Activated CD8-positive, alpha-beta memory T cell treated with anti-CD3 and anti-CD28 coated beads, Interleukin-2, amount 10 ng/mL, durations not matched to agents 7 days and 5 days (primary cell): ENCODE measurements at places on chromosomes 5 and 9. TPM values are rescaled to one million over a fixed set of nuclear protein-coding genes. Genes with fewer than 3 reads are reported as not detected.

DNA sequence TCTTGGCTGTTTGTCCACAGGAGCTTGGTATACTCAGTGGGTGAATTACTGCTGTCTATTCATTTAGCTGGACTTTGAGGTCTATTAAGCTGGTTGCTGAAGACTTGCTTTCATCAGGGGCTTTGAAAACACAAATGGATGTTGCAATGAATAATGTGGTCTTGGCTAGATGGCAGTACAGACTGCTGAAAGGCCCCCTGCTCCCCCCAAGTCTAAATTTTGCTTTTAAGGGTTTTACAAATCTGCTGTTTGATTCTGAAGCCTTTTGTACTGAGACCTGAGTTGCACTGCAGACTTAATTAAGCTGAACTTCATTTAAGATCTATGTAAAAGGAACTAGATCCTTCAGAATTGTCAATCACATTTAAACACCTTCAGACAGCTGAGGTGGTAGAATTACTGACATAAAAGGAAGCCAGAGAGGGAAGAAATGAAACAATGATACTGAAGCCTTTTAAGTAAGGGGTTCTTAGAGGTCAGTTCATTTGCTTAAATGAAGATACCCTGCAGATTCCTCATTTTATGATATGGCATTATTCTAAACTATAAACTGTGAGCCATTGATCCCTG, 37.3 kb downstream of the KCTD16 start:
- H3K36me3 ChIP-seq, result no peaks in the 10 kb centered on the region
- no peak overlapping the region for H3K27ac ChIP-seq
- H3K4me3 ChIP-seq, result no peak overlapping the region

DNA sequence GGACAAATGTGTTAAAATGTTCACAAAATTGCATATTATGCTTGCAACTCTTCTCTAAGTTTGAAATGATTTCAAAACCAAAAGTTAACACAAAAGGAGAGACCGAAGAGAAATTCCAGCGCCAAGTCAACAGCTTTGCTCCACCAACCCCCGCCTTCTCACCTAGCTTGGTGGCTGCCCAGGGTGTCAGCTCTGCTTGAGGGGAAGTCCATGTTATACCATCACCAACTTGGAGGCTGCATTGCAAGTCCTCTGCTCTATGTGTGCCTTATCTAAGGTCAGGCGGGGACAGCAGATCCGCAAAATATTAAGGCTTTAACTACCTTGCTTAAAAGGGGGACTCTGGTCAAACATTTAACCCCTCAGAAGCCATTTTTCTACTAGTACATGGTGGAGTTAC, 14.6 kb downstream of the CCNJL start:
- H3K4me3 ChIP-seq, result no peak overlapping the region
- no peak for DNase-seq
- H3K27ac ChIP-seq, result no peak overlapping the region
- H3K27me3 ChIP-seq, result peaks cover 7% of the 10 kb centered on the region

The FIBCD1 gene
- not detected for total RNA-seq

GRCh38 chr5:159851053-159851452, 65.2 kb upstream of the ADRA1B start:
- peaks cover 3% of the 10 kb centered on the region for H3K27me3 ChIP-seq
- no peaks in the 10 kb centered on the region for H3K4me1 ChIP-seq
- no peak overlapping the region for H3K27ac ChIP-seq
- DNase-seq, result no peak
- H3K4me3 ChIP-seq, result no peak overlapping the region

- DNase-seq, result no peak
- no peak overlapping the region for H3K27ac ChIP-seq
- no peak overlapping the region for H3K4me3 ChIP-seq
- H3K4me1 ChIP-seq, result no peaks in the 10 kb centered on the region
Observed at GRCh38 chr5:17238521-17239041, 21.1 kb downstream of the BASP1 start.

DNA sequence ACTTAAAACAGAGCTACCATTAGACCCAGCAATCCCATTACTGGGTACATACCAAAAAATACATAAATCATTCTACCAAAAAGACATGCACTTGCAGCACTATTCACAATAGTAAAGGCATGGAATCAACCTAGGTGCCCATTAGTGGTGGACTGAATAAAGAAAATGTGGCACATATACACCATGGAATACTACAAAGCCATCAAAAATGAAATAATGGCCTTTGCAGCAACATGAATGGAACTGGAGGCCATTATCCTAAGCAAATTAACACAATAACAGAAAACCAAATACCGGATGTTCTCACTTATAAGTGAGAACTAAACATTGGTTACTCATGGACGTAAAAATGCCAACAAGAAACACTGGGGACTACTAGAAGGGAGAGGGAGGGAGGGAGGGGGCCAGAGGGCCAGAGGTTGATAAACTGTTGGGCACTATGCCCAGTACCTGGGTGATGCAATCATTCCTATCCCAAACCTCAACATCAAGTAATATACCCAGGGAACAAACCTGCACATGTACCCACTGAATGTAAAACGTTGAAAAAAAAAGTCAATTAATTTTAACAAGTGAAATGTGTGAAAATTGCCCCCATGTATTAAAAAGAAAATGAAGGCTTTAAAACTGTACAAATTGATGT, 24.5 kb upstream of the GPR150 start:
- no peak overlapping the region for H3K4me3 ChIP-seq
- peaks cover 18% of the 10 kb centered on the region for H3K4me1 ChIP-seq
- H3K27me3 ChIP-seq, result no peaks in the 10 kb centered on the region
- no peak for DNase-seq

GRCh38 chr9:20997503-20998076, 33.9 kb downstream of the HACD4 start:
- peaks cover 21% of the 10 kb centered on the region for H3K4me1 ChIP-seq
- no peak overlapping the region for H3K27ac ChIP-seq
- DNase-seq, result no peak
- H3K27me3 ChIP-seq, result no peaks in the 10 kb centered on the region

GRCh38 chr9:17291766-17292165, 156.9 kb downstream of the CNTLN start:
- H3K27me3 ChIP-seq, result no peaks in the 10 kb centered on the region
- no peak overlapping the region for H3K27ac ChIP-seq
- H3K36me3 ChIP-seq, result no peaks in the 10 kb centered on the region
- no peak overlapping the region for H3K4me3 ChIP-seq
- H3K4me1 ChIP-seq, result no peaks in the 10 kb centered on the region
- DNase-seq, result no peak

The PCDHGB6 gene
- not detected for total RNA-seq

GRCh38 chr9:77176686-77177142, 620 bp upstream of the VPS13A start:
- no peak for DNase-seq
- peaks cover 2% of the 10 kb centered on the region for H3K27me3 ChIP-seq
- H3K36me3 ChIP-seq, result peaks cover 3% of the 10 kb centered on the region
- peak overlapping the region; percentile 94 for H3K27ac ChIP-seq
- H3K4me1 ChIP-seq, result peaks cover 29% of the 10 kb centered on the region

DNA sequence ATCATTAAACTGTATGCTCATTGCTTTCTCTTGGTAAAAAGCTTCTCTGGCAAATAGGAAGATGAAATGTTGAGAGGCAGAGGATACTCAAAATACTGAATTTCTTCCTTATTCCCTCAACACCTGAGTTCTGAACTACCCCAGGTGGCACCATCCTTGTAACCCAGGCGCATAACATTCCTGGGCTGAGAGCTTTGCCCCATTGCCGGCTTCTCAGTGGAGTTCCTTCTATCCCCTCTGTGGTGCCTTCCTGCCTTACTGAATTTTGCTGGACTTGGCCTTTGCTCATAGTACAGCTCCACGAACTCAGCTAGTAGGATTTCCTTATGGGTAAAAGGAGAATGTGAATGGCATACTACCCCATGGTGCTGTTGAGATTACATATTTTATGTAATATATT, 54.7 kb downstream of the BASP1 start:
- no peaks in the 10 kb centered on the region for H3K36me3 ChIP-seq
- DNase-seq, result no peak
- no peaks in the 10 kb centered on the region for H3K27me3 ChIP-seq
- no peak overlapping the region for H3K27ac ChIP-seq

DNA sequence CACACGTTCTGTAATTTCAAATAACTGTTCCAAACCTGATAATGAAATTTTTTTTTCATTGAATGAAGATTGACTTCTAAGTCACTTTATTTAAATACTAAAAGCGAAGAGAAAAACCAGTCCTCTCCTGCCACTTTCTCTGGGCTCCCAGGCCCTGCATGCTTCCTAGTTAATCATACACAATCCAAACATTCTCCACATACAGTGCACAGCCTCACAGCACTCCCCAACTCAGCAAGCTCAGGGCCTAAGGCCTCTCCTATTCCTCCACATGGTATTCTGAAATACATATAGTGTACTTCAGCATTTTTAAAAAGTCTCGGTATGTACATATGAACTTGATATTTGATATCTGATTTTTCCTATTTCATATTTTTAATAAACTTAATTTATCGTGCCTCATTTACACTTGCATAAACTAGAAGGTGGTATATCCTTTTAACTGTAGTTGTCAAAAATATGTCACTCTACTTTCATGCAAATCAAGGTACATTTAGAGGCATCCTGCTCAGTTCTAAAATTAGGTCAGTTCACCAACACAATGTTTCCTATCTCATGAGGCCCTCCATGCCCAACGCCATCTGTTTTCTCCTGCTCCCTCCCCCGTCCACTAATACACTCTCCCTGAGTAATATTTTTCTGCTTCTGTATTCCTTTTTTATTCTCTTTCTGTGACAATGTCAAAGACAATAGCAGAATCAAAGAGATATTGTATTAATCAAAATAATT, 206.7 kb downstream of the ARRDC3 start:
- no peaks in the 10 kb centered on the region for H3K36me3 ChIP-seq
- no peak overlapping the region for H3K27ac ChIP-seq
- H3K4me3 ChIP-seq, result no peak overlapping the region
- H3K27me3 ChIP-seq, result peaks cover 8% of the 10 kb centered on the region

DNA sequence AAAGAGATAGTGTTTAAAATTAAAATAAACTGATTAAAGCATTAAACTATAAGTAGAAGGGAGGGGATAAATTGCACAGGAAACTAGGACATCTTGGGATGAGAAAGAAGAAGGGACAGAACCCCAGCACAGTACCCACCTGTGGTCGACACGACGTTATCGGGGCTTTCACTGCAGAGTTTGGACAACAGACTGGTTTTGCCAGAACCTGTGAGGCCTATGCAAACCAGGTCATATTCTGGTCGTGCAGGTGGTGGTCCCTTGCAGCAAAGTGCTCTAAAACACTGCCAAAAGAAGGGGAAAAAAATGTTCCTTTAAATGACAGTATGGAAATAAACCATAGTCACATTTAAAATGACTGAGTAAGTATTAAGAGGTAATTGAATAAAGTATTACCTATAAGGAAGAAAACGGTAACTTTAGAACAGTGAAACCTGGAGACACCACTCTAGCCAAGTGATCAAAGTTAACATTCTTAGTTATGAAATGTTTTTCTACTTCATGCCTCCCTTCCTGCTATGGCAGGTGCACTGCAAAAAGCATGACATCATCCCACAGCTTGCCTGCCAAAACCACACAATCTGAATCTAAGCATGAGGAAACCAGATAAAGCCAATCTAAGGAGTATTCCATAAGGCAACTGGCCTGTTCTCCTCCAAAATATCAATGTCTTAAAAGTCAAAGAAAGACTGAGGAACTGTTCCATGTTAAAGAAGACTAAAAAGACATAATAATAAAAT, 138.6 kb downstream of the ARL15 start:
- H3K4me3 ChIP-seq, result no peak overlapping the region
- H3K36me3 ChIP-seq, result peaks cover 3% of the 10 kb centered on the region
- H3K27ac ChIP-seq, result no peak overlapping the region
- H3K27me3 ChIP-seq, result no peaks in the 10 kb centered on the region
- peaks cover 7% of the 10 kb centered on the region for H3K4me1 ChIP-seq
- peak; percentile 41 for DNase-seq

The SLC6A19 gene
- not detected for total RNA-seq

The TXNDC8 gene
- not detected for total RNA-seq

- H3K27ac ChIP-seq, result no peak overlapping the region
- H3K36me3 ChIP-seq, result no peaks in the 10 kb centered on the region
- no peaks in the 10 kb centered on the region for H3K4me1 ChIP-seq
- H3K27me3 ChIP-seq, result peaks cover 9% of the 10 kb centered on the region
Observed at GRCh38 chr9:113425072-113425471, 14.5 kb downstream of the C9orf43 start.

The PCDHB8 gene
- not detected for total RNA-seq

DNA sequence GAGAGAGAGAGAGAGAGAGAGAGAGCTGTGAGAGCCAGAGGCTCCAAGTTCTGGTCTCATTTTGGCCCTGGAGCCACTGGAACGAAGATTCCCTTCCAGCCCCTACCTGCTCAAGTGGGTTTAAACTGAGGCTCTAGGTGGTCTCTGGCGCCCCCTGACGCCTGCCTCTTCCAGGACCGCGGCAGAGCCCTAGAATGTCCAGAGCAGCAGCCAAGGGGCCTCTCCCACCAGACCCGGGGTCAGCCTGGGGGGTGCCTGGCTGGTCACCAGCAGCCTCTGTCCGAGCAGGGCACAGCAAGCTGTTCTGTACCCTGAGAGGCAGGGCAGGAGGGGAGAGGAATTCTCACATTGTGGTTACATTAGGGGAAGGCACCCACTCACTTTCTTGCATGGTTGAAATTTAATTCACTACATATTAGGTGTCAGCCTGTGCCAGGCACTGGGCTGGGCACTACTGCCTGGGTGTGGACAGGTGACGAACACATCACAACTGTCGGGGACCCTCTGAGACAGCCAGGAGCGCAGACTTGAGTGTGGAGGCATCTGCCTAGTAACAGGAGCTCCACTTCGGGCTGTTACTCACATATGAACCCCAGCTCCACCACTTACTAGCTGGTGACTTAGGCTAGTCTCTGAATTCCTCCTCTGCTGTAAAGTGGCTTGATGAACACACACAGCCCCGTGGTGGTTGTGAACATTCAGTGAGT, 44.5 kb downstream of the AMBP start:
- H3K4me3 ChIP-seq, result no peak overlapping the region
- peaks cover 4% of the 10 kb centered on the region for H3K4me1 ChIP-seq
- no peak overlapping the region for H3K27ac ChIP-seq
- DNase-seq, result peak; percentile 40
- no peaks in the 10 kb centered on the region for H3K27me3 ChIP-seq
- H3K36me3 ChIP-seq, result no peaks in the 10 kb centered on the region

The CLPTM1L gene
- 107 TPM for total RNA-seq
